ENCODE measurements at places on chromosomes 7 and 10. TPM values are rescaled to one million over a fixed set of nuclear protein-coding genes. Genes with fewer than 3 reads are reported as not detected.

NXPH1 gene
- total RNA-seq = not detected

IFIT1B gene
- total RNA-seq = not detected

GPR37 gene
- total RNA-seq = not detected

TEX47 gene
- total RNA-seq = not detected

- no peak overlapping the region for H3K27ac ChIP-seq
- H3K4me1 ChIP-seq = peaks cover 10% of the 10 kb centered on the region
- no peak for DNase-seq
- H3K36me3 ChIP-seq = no peaks in the 10 kb centered on the region
- no peak overlapping the region for H3K4me3 ChIP-seq
Measured at GRCh38 chr10:4267086-4267773, 482.2 kb upstream of the KLF6 start.

DNA sequence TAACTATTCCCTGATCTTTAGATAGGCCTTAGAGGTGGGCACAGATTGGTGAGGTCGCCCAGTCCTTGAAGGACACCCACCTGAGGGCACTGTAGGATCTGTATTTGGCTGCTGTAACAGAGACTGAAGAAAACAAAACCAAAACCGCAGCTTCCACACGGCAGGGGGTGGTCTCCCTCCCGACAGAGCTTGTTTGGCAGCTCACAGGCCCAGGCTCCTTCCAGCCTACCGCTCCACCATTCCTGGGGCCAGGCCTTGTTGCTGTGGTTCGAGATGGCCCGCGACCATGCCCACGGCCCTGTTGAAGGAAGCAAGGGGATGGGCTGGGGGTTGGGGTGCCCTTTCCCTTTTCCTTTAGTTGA lies 30.4 kb downstream of the ZNF783 start:
- peaks cover 4% of the 10 kb centered on the region for H3K4me1 ChIP-seq
- no peak overlapping the region for H3K27ac ChIP-seq
- no peak overlapping the region for H3K4me3 ChIP-seq
